ENCODE measurements at places on chromosomes 5 and 9.
A peak's percentile ranks its signal among the peaks of the same experiment; 100 is the strongest.

GRCh38 chr5:45694255-45694814, 1.8 kb downstream of the HCN1 start:
- DNase-seq = no peak

- DNase-seq = no peak
These were observed 109.8 kb upstream of the NFIL3 start for GRCh38 chr9:91533382-91533781.

DNA sequence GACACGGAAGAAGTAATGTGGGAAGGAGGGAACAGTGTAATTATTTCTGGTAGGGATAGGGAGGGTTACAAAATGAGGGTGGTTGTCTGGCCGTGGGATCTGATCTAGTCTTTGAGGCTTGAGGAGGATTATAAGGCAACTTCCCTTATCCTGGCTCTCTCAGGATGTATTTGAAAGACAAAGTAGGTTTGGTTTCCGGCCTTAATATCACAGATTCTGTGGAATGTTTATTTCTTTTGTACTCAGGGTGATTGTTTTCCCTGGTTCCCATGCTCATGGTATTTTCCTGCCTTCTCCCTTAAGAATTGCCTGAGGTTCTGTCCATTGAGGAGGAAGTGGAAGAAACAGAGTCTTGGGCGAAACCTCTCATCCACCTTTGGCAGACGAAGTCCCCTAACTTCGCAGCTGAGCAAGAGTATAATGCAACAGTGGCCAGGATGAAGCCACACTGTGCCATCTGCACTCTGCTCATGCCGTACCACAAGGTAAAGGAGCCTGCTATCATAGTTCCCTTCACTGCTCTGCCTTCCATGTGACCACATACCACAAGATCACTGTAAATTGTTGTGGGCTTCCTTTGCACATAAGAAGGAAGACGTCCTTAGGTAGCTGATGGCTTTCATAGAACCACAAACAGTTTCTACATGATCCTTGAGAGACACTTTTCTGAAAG, 253.8 kb downstream of the KDM4C start:
- no peak for DNase-seq

GRCh38 chr5:97427235-97427634, 244.2 kb upstream of the RIOK2 start:
- DNase-seq = no peak

GRCh38 chr5:451587-452458, 8.8 kb downstream of the EXOC3 start:
- DNase-seq = no peak

- DNase-seq = no peak
These were observed 218.6 kb downstream of the PAPPA start for GRCh38 chr9:116372081-116372673.

DNA sequence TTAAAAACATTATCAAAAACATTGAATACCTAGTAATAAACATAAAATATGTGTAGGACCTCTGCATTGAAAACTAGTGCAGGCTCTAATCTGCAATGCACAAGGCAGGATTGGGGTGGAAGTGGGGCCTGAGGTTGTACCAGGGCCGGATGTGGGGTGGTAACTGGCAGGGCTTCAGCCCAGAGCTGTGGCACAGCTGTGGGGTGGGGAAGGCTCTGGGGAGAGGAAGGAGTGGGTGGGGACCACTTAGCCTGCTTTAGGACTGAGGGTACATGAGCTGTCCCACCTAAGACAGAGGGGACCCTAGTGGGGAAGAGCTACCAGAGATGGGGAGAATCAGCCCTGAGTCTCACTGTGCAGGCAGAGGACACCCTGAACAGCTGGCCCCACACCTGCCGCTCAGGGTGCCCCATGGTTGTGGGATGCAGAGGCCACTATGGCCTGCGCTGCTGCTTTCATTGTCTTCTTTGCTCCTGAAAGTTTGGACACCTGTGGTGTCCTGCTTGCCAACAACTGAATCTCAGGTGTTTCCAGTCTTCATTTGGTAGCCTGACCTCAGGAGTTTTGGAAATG, 311.4 kb downstream of the TLE4 start:
- no peak for DNase-seq

GRCh38 chr5:170268884-170269283, 28.7 kb downstream of the LCP2 start:
- no peak for DNase-seq

DNA sequence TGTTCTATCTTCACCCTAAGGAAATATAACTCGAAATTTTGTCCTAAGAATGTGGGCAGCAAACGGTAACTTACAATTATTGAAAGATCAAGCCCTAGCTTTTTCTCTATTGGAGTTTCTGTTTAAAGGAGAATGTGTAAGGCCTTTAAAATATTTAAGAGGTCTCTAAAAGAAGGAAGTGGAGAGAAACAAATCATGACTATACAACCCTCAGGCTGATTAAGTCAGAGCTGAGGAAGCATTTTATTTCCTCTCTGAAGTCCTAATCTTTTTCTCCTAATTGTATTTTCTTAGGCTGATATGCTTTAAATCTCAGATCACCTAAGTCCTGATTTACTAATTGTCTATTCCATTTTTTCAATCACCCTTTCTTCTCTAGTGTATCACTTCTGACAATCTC, 1708.8 kb upstream of the C9orf72 start:
- DNase-seq = no peak

- DNase-seq = no peak
These were observed 687.0 kb upstream of the FTMT start for GRCh38 chr5:121164632-121165031.

- no peak for DNase-seq
These were observed 4.1 kb downstream of the PCSK5 start for GRCh38 chr9:75894566-75894965.

DNA sequence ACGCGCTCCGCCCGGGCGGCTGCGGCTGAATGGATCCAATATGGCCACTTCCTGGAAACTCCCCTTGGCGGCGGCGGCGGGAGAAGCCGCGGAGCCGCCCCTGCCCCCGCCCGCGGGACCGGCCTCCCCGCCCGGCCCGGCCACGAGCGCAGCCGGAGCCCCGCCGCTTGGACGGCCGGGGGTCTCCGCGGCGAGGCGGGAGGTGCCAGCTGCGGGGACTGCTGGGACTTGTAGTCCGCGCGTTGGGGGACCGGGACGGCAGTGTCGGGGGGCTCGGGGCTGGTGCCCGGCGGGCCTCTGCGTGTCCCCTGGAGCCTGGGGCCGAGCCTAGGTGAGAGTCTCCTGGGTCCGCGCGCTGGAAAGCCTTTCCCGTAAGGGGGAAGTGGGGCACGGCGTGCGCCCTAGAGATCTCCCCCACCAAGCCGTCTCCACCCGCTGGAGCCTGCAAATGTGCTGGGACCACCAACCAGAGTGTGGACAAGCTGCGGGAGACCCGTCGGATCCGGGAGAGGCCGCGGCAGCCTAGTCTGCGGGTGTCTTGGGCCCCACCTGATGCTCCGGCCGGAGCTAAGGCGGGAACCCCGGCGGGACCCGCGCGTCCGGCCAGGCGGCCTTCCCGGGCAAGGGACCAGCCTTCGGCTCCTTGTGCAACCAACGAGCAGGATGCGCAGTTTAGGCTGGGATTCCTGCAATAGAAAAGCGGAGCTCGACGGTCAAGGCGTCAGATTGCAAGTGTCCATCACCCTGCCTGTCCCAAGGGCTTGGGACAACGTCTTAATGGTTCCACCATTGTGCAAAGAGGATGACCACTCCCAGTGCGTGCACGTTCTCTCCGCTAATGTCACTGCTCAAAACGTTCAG, at the start of gene SEPTIN8:
Gene SEPTIN8, minus strand, starts transcription at position 31 of the 861 bp plus-strand sequence. CDS start 102 bp downstream, outside the sequence.
- peak; percentile 69 for DNase-seq

DNA sequence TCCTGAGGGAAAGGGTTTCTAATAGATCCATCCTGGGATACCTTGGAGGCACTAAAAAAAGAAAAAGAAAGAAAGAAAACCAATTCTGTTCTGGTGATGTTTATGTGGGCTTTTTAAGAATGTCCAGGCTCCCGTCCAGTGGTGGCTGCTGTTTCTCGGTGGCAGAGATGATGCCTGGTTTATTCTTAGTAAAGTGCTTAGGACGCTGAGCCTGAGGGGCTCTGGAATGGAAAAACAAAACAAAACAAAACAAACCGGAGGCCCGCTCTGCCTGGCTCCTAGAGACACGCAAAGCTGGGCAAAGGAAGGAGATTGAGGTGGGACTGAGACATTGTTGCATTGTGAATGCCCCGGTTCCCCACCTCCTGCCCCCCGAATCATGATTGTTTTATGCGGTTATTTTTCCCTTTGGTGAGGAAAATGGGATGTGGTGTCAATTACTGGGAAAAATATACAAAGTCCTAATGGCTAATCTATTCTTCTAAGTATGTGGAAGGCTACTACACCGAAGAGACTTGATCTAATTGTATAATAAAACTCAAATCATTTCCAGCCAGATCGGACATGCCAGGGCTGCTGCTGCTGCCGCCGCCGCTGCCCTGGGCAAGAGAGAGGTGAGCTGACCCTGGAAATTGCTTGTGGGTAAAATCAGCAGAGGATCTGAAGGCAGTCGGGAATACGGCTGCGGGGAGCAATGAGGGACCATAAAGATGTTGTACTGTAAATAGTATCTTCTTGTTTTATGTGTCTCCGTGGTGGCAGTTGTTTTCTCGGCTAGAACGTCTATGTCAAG, 644.9 kb downstream of the CCDC171 start:
- DNase-seq = no peak

GRCh38 chr5:133669472-133669871, 57.1 kb upstream of the FSTL4 start:
- no peak for DNase-seq

DNA sequence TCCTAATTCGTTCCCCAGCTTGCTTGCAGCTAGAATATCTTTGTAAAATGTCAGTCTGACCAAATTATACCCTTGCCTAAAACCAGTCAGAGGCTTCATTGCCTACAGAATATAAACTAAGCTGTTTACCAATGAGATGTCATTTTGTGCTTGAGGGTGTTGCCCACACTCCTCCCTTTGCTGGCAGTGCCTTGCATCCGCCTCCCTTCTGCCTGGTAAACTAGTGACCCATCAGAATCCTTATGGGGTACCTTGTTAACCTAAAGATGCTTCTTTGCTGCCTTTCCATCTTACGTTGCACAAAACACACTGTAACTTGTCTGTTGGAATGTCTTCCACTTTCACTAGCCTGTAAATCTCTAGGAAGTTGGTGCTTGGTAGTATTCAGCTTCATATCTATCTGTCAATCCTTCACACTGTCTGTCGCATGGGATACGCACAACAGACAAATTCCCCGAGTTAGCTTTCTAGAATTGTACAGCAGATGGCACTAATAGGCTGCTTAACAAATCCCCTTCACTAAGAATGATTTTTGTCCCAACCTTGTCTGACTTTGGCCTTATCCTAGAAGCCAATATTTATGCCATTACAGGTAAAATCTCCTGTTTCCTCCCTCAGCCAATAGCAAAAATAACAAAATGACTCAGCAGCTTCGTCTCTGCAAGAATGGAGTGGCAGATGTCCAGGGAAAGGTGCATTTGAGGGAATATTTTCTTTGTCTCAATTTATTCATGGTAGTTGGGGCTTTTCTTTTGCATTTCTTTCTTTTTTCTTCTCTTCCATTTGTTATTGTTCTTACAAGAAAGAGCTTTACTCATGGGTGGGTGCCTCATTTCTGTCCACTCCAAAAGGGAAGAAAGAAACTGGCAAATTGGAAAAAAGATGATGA, 3.0 kb downstream of the NUDT2 start:
- no peak for DNase-seq

DNA sequence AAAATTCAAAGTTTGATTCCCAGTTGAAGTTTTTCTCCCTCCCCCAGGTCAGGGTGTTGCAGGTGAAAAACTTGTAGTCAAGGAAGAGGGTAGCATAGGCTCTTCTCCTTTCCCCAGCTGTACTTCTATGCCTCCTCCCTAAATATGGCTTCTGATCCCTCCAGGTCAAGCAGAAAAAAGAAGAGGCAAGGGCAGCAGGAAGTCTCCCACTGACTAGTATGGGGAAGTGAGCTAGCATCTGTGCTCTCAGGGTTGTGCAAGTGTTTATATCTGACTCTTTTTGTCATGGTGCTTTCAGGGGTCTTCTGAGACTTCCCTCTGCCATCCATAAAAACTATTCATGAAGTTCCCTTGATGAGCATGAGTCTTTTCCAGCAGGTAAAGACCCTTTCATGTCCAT, 76.0 kb downstream of the ATPSCKMT start:
- DNase-seq = no peak

DNA sequence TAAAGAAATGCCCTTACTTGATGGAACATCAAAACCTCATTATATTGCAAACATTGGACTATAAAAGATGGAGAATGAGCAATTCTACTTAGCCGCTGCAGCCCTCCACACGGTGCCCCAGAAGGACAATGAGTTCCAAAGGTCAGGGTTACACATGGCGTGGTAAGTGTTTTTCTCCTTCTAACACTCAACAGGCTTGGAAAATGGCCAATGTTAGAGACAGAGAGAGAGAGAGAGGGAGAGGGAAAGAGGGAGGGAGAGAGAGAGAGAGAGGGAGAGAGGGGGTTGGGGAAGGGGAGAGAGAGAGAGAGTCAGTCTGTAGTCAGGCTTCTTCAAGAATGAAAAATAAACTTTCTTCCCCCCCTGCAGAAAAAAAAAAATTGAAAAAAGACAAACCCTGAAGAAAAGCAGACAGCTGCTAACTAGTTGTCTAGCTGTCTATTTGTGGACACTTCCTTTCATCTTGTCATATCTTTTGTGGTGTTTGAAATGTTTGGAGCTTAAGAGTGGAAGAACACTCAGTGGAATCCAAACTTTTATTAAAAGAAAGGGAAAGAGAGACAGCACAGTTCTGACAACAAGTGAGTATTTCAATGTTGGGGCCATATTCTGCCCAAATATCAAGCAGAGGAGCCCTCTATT, 324.8 kb downstream of the TMEM38B start:
- DNase-seq = no peak

GRCh38 chr5:95670568-95670967, 12.2 kb downstream of the SPATA9 start:
- DNase-seq = no peak

DNA sequence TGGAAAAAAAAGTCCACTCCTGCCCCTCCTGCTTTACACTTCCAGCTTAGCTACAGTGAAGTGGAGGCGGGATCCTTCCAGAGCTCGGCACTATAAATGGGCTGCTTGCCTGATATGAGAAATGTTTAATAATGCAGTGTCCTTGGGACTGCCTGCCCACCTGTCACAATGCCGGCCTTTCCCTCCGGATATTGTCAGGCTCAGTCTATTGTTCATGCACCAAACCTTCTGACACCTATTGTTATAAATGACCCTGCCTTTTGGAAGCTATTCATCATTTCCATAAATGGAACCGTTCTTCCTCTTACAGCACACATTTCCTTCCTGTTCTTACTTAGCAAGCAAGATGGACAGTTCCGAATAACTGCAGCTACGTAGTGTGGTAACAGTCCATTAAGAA, 146.3 kb downstream of the DMAC1 start:
- DNase-seq = no peak

- DNase-seq = no peak
These were observed 158.9 kb downstream of the ENTREP1 start for GRCh38 chr9:69483886-69484422.

DNA sequence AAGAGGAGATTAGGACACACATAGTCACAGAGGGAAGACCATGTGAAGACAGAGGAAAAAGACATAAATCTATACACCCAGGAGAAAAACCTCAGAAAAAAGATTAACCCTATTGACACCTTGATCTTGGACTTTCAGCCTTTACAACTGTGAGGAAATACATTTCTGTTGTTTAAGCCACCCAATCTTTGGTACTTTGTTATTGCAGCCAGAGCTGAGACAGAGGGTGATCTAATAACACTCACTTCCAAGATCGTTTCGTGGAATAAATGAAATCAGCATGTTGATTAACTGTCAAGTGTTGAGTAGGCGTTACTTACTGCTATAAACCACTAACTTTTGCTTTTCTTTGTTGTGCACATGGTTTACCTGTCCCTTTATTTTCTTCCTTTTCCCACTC, 361.2 kb upstream of the RIOK2 start:
- DNase-seq = no peak
